NCI-H510A treated with DMSO at 0.1 percent for 48 hours (cell line): ENCODE measurements at places on chromosomes 3 and 15.

GRCh38 chr3:61600195-61600594 lies 38.8 kb downstream of the PTPRG start:
- no peak for DNase-seq

GRCh38 chr3:149519912-149520311 lies 45.4 kb downstream of the TM4SF4 start:
- no peak for DNase-seq

DNA sequence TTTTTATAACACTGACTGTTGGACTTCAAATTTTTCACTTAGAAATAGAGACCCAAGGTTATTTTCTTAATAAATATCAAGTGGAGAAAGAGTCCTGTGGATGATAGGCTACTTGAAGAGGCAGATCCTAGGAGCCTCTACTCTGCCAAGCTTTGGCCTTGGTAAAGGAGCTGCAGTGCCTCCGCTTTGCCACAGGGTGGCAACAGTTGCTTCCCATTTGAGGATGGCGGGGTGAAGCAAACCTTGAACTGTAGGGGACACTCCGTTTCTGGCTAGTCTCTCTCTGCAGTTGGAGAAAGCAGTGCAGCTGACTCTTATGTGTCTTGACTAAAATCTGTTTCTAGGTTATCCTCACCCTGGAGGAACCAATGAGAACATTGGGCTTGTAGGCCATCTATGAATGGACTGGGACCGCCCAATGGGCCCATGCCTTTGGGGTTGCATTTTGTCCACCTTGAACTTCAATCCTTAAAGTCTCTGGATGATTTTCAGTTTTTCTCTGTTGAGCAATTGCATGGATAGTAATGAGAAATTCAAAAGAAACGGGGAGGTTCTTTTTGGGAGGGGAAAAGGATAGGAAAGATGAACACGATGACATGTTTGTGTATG lies 9.8 kb downstream of the SCG5 start:
- DNase-seq: peak; percentile 4

- no peak for DNase-seq
These were observed 38.7 kb downstream of the HSPBAP1 start for GRCh38 chr3:122754929-122755328.

- no peak for DNase-seq
These were observed 1073.5 kb downstream of the NAALADL2 start for GRCh38 chr3:175932586-175932985.

GRCh38 chr15:41492597-41493204 lies 973 bp upstream of the ITPKA start:
- DNase-seq: no peak

DNA sequence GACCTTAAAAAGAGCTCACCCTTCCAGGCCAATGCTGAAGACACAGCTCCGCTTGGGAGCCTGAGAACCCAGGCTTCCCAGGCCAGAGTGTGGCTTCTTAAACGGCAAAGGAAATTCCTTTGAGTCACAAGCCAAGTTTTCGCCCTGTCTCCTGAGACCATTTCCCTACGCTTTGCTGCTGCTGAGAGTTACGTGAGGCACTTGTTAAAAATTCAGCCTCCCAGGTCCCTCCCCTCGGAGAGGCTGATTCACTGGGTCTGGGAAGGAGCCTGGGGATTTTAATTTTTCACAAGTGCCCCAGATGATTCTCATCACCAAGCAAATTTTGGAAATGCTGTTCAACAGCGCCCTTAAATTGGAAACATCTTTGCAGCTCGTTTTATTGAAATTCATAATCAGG lies 25.5 kb downstream of the RLBP1 start:
- DNase-seq: no peak

GRCh38 chr3:150922611-150923010 lies 17.4 kb upstream of the MINDY4B start:
- no peak for DNase-seq

DNA sequence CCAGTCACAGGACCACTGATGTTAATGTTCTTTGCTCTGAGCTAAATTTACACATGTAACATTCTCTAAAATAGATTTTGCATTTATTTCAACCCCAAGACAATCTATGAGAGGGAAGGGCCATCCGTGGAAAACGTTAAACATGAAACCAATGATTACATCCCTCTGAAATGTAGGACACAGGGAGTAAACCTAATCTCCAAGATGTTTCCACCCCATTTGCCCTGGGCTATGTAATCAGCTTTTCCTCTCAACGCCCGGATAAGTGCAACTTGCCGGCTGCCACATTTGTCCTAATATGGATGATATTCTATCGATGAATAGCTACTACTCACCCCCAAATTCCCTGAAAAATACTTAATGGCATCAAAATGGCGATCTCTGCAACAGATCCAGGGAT lies 6.4 kb upstream of the FMN1 start:
- no peak for DNase-seq

DNA sequence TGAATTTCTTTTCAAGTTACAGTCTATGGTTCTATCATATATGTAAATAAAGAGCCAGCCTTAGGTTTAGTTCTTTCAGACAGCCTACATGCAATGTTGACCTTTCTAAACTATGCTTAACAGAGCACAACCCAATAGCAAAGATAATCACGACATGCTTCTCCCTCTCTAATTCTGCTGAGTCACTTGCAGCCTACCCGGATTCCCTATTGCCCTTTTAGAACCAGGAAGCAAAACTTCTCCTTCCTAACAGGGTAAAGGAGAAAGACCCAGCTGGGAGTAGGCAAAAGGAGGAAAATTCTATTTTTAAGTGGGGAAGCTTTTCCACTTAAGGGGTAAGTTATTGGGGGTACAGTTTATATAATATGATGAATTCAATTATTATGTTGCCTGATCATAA lies 79.3 kb downstream of the SLC7A14 start:
- DNase-seq: peak; percentile 86

DNA sequence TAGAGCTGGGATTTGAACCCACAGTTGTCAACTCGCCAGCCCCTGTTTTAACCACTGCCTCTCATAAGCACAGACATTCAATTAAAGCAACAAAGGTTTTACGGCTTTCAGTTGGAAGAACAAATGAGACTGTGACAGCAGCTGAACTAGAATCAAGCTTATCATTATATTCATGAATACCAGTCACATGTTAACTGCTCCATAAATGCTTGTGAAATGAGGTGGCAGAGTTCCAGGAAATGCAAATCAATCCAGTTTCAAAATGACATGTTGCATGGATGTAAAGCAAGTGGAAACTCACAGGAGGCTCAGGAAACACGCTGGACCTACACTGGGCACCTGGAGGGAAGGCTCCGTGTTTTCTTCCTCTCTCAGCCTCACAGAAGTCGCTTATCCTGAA lies 3.9 kb downstream of the GP5 start:
- DNase-seq: peak; percentile 52

- no peak for DNase-seq
These were observed 72.6 kb downstream of the TRAK1 start for GRCh38 chr3:42163622-42164244.

DNA sequence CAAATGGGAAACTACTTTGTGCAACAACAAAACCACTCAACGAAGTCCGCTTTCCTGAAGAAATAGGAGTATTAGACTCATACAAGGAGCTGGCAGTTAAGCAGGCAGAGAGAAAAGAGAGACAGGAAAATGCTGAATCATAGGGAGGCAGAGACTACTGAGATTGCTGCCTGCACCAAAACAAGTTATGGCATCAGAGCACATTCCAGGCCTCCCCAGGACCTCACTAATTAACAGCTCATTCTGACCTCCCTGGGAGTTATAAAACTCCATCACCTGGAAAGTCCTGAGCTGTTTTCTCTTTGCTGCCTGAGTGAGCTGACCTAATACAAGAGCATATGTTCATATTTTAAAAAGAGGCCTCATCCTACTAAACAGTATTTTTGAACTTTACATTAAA lies 741.0 kb downstream of the MCTP2 start:
- no peak for DNase-seq

DNA sequence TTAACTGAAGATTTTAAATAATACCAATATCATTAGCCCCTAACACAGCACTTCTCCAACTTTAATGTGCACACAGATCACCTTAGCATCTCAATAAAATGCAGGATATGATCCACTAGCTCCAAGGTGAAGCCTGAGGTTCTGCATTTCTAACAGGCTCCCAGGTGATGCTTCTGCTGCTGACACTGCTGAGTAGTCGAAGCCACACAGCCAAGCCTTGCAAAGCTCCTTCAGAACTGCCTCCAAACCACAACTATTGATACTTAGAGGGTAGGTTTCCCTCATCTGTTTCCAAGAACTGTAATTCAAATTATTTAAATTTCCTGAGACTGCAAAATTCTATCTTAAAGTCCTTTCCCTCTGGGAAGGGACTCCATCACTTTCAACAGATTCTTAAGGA lies 3.9 kb downstream of the RIOX2 start:
- DNase-seq: no peak

- DNase-seq: no peak
These were observed 144.0 kb downstream of the SEMA6D start for GRCh38 chr15:47861111-47861903.
